ENCODE measurements at places on chromosomes 6 and 20.

DNA sequence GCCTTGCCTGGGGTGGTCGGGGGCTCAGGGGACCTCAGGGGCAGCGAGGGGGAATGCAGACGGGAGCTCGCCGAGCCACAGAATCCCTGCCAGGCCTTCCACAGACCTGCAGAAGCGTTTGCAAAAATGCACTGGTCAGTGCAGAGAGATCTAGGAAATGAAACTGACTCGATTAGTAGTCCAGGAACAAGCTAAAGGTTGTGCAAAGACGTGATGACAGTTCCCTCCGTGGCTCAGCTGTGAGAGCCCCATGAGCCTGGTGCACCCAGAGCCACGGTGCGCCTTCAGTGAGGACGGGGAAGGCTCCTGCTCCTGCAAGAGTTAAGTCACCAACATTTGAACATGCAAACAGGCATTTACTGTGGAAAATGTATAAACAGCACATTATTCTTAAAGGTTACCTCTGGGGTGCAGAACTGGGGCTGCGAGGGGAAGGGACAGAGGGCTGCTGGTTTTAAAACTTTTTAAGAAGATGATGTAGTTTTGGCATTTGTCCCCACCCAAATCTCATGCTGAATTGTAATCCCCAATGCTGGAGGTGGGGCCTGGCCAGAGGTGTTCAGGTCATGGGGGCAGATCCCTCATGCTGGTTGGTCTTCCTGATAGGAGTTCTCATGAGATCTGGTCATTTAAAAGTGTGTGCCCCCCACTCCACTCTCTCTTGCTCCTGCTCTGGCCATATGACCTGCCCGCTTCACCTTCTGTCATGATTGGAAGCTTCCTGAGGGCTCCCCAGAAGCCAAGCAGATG, 147.3 kb downstream of the DLL1 start:
- no peak for DNase-seq

GRCh38 chr6:159089909-159090308, 45.1 kb upstream of the TAGAP start:
- no peak for DNase-seq

- DNase-seq = no peak
Observed at GRCh38 chr6:166692723-166693302, 65.8 kb upstream of the RPS6KA2 start.

DNA sequence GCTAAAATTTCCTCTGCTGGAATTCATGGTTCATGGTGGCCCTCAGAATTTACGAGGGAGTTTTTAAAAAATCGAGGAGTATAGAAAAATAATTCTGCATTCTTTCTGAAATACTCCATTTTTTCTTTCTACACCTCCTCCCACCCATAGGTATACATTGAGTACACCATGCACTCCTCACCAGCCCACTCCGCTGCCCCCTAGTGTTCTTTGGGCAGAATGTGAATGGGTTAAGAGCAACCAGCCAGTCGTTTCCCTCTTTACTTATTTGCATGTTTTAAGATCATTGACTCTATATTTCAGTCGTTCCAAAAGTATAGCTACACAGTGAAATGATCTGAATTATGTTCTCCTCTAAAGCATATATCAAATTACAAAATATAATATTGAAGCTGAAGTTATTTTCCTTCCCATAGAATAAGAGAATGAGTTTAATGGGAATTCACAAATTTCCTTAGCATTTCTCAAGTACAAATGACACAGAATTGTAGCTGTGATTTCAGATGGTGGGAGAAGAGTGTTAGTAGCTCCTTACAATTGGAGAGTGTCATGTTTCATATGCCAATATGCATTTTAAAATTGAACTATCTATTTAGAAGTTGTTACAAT, 977.7 kb upstream of the SLC35B3 start:
- no peak for DNase-seq

DNA sequence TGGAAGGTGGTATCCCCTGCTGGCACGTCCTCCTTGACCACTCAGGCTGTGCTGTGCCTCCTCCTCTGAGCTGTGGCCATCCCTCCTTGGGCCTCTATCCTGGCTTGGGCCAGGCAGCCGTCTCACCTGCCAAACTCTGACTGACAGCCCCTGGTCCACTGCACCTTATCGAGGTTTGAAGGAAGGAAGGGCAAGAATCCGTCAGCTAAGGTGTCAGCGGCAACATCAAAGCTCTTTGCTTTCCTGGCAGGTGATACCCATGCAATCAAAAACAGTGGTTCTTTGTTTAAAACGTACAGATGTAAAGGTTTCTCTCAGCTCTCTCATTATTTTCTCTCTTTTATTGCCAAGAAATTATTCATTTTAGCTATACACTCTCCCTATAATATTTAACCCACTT, 203.9 kb downstream of the TBXT start:
- no peak for DNase-seq

DNA sequence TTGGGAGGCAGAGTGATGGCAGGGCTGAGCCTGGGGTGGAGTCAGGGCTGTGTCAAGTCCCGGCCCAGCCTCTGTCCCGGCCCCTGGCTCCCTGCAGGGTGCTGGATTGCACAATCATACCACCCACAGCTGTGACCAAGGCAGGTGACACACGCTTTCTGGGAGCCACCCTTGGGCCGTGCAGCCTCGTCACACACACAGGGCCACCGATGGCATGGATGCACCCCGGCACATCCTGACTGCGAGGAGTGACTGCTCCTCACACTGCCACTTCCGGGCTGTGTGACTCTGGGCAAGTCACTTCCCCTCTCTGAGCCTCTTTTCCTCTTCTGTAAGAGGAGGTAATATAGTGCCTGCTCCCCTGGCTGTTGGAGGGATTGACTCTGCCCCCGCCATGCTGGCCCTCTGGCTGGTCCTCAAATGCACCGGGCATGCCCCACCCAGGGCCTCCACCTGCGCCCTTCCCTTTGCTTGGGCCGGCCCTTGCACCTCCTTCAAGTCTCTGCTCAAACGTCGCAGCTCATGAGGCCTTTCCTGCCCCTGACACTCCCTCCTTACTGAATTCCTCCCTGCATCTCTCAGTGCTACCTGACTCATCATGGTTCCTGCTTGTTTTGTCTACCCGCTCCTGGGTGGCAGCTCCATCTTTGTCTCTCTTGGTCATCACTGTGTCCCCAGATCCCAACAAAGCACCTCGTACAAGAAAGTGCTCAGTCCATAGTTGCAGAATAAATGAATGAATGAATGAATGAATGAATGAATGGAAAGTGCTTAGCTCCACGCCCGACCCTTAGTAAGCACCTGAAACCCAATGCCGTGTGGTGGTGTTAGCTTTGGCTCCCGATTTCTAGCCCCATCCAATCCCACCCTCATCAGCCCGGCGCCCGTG, 93.5 kb downstream of the CEBPB start:
- DNase-seq = no peak

GRCh38 chr6:162683135-162683534, 44.4 kb downstream of the PRKN start:
- DNase-seq = no peak

DNA sequence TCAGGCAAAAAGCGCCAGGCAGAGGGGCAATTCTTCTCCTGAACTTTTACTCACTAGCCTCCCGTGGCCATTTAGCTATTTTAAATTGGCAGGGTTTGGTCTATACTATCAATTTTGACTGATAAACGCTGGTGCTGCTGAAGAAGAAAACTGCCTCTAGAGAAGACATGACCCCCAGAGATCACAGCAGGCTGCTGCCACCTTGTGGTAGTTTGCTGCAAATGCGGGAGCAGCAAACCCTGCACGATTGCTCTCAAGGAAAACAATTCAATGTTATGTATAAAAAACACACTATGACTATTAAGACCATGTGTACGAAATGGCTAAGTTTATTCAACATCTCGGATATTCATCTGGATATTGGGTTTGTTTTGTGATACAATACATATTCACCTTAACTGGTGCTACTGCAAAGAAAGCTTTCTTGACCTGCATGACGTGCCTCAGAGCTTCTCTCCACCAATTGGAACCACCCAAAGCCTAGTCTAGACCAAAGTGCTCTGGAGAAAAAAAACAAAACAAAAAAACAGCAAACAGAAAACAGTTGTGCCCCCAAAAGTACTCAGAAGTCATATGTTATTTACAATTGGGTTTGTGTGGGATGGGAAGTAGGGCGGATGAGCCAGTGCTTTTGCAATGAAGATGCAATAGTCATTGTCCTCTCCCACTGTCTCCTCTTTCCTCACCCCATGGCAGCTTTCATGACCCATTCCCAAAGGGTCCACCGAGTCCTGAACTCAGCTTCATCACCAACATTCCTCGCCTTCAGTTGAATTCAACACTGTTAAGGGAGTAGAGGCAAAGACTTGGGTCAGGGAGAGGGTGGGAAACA, 19.6 kb upstream of the IL17F start:
- DNase-seq = peak; percentile 51

DNA sequence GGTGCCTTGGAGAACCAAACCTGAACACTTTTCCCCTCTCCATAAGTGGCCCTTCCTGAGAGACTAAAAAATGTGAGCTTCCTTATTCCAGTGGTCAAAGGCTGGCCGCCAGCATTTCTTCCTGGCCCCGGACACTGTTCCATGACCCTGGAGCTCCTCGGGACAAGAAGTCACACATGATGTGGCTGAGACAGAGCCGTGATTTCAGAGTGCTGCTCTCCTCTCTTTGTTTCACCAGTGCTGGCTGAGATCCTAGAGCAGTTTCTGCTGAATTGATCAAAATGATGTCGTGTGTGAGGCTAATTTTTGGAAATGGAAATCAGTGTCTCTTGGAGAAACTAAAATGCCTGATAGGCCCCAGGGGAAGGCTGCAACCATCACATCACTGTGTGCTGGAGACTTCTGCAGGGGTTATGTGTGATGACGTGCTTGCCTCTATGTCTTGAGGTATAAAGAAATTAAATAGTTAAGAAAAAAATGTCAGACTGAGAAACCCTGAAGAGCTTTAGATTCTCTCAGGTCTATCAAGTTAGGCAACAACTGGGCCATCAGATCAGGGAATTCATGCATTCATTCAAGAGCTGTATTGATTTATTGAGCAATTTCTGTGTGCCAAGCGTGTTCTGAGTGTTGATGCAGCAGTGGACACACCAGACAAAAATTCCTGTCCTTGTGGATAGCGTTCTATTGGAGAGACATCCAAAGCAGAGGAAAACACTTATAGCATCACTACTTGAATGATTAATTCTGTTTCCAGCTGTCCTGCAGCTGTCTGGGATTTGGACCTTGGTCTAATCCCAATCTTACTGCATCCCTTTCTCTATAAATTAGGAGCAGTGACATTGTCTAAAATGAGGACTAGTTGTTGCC, 72.7 kb upstream of the CCN6 start:
- no peak for DNase-seq

- DNase-seq = no peak
Observed at GRCh38 chr6:69813508-69813907, 16.7 kb upstream of the LMBRD1 start.

GRCh38 chr6:33700391-33701050, 11.0 kb downstream of the UQCC2 start:
- DNase-seq = peak; percentile 41

- DNase-seq = peak; percentile 51
Observed at GRCh38 chr6:45420083-45420908, 42.6 kb upstream of the SUPT3H start.

DNA sequence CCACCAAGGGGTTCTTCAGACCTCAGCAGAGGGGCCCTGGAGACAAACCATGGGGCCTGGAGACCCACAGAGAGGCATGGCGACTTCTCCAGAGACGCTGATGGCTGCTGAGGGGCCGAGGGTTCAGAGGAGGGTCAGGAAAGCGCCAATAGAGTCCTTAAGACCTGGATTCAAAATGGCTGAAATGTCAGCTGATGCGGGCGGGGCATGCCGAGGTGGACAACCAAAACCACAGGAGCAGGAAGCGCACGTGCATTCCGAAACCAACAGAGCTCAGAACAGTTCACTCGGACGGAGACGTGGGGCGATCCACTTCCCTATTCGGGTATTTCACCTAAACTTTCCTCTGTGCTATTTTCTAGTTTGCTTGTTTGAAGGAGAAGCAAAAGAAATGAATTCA, 99.9 kb upstream of the RIN2 start:
- DNase-seq = no peak

- DNase-seq = no peak
Observed at GRCh38 chr6:115554060-115554459, 506.6 kb downstream of the FRK start.

DNA sequence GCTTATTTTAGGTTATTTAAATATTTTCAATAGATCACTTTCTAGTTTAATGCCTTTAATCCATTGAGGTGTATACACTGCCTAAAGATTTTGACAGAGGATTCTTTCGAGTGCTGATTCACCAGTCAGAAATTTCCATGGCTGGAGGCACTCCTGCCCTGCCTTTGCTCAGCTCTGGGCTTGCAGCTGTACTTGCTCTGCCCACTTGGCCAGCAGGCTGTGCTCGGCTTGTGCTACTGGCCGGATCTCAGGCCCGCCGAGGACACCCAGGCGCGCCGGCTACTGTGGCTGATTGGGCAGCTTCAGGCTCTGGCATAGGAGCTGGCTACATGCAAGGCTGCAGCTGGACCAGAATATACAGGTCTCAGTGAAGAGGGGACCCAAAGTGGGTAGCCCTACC, 675.1 kb upstream of the MMS22L start:
- no peak for DNase-seq

- no peak for DNase-seq
Observed at GRCh38 chr6:8268606-8269005, 166.3 kb upstream of the EEF1E1 start.

- DNase-seq = no peak
Observed at GRCh38 chr6:100484474-100484873, 19.8 kb upstream of the SIM1 start.

- no peak for DNase-seq
Observed at GRCh38 chr6:33410711-33411631, at the start of gene PHF1. TSS of gene PHF1 (plus strand) at chr6:33411014. CDS start at chr6:33412264, 1,250 bp downstream.

- DNase-seq = no peak
Observed at GRCh38 chr6:88135578-88136114, 30.5 kb downstream of the CNR1 start.

GRCh38 chr20:6680854-6681253, 86.6 kb upstream of the BMP2 start:
- DNase-seq = no peak

GRCh38 chr6:136524936-136525413, 25.2 kb downstream of the MAP7 start:
- DNase-seq = no peak

DNA sequence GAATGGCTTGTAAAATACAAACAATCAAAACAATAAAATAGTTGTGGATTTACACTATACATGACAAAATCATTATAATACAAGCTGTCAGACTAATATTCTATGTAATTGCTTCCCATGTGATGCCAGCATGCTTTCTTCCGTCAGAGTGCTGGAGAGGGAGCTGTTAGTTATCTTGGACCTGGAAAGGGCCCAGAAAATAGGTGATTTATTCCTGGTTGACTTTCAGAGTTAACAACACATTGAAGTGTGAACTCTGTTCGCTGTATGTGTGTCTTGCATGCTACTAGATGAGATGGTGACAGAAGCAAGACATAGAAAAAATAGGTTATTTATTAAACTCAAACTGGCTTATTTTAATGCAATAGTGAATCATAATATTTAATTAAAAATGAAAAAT, 70.2 kb downstream of the CDYL start:
- DNase-seq = no peak

- DNase-seq = no peak
Observed at GRCh38 chr6:128655978-128656498, 135.6 kb upstream of the PTPRK start.

- DNase-seq = no peak
Observed at GRCh38 chr6:2937627-2938003, 33.8 kb downstream of the SERPINB6 start.

GRCh38 chr6:23316131-23316530, 746.8 kb downstream of the HDGFL1 start:
- no peak for DNase-seq
